ENCODE measurements at places on chromosomes 11 and 22.

GRCh38 chr22:31212783-31213629 lies 908 bp downstream of the LIMK2 start:
- no peak for DNase-seq

- DNase-seq = no peak
Observed at GRCh38 chr11:102157219-102157618, 47.0 kb downstream of the YAP1 start.

DNA sequence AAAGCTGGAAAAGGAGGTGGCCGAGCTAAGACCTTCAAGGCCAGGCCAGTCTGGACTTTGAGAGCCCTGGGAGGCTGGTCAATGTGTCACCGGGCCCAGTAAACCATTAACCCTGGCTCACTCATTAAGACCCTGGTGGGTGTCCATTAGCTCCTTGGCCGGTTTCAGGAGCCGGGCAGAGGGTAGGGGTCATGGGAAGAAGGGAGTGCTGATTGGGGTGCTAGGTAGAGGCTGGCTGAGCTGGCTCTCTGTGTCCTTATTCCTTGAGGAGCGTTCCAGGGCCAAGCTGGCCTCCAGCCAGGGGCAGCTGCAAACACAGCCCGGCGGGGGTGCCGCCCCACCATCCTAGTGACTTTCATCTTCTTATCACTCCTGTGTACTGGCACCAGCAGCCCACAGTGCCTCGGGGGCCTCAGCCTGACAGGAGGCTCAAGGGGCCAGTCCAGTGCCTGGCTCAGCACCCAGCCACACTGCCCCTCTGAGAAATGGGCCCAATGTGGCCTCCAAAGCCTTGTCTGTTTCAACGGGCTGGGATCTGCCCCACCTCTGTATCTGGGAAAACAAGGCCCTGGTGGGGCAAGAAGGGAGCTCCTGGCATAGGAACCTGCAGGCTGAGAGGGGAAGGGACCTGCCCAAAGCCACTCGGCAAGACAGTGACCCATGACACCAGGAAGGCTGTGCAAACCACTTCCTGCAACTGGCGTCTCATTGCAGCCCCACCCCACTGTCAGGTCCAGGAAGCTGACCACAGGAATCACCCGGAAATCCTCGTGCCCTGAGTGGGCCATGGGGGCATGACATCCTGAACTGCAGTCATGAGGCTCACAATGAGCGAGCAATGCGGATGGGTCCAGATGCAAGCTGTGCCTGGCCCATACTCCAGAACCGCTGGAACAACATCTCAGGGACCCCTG lies 15.1 kb upstream of the RGL4 start:
- DNase-seq = no peak

GRCh38 chr11:67355794-67356386 lies 2.5 kb upstream of the POLD4 start:
- DNase-seq = no peak

DNA sequence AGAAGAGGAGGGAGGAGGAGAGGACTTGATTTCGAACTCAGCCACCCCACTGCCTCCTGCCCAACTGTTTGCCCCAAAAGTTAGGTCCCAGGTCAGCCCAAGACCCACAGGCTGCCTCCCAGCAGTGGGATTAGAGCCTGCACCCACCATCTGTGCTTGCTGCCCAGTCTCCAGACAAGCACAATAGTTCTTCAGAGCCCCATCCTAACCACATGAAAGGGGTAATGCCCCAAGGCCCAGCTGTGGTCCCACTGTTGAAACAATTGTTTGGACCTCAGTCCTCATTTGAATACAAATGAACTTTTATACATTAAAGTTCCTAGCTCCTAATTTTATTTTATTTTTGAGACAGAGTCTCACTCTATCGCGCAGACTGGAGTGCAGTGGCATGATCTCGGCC lies 5.4 kb upstream of the VPS51 start:
- DNase-seq = no peak

- no peak for DNase-seq
Observed at GRCh38 chr22:46346680-46347405, 11.3 kb downstream of the TRMU start.

- DNase-seq = no peak
Observed at GRCh38 chr22:22893077-22893805, 5.6 kb downstream of the IGLL5 start.

DNA sequence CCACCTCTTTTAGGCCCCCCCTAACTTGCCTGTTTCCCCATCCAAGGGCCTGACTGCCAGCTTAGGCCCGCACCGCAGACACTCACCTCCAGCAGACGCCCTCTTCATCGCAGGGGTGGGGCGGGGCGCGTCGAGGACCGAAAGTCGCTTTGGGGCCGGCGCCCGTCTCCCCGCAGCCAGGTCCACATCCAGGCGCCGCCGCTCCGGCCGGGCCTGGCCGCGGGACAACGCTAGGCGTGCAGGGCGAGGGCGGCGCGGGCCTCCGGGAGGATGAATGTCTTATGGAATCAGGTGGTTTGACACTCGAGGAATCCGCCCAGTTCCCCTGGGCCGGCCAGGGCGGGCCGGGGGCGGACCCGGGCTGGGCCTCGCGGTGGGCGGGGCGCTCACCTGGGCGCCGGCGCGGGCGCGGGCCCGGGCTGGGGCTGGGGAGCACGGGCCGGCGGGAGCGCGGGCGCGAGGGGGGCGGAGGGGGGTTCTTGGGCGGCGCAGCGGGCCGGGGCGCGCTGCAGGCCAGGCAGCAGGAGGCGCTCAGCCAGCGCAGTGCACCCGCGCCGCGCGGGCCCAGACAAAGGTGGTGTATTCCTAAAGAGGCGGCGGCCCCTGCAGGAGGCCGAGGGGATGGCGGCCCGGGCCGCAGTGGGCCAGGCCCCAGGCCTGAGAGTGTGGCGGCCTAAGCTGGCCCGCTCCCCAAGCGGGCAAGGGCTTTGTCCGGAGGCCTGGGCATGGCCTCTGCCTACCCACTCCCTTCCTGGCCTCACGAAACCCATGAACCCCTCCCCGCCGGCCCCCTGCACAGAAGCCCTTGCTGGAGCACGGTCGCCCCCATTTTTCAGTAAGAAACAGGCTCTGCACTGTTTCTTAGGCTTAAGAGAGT lies 177.6 kb downstream of the IGLL1 start:
- DNase-seq = peak; percentile 24

DNA sequence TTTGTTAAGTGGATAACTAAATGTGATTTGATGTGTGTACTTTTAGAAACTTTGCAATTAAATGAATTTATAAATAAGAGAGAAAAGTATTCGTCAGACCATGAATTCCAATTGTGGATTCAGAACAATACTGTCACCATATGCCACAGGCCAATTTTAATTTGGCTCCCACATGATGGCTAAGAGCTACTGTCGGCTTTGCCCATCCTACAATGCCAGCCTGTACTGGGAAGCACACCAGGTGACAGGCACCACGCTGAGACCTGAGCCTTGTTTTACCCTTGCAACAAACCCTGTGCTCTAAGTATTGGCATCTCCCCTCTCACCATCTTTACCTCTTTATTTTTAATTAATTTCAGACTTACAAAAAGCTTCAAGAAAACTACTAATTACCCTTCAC lies 14.0 kb downstream of the RAB30 start:
- no peak for DNase-seq

DNA sequence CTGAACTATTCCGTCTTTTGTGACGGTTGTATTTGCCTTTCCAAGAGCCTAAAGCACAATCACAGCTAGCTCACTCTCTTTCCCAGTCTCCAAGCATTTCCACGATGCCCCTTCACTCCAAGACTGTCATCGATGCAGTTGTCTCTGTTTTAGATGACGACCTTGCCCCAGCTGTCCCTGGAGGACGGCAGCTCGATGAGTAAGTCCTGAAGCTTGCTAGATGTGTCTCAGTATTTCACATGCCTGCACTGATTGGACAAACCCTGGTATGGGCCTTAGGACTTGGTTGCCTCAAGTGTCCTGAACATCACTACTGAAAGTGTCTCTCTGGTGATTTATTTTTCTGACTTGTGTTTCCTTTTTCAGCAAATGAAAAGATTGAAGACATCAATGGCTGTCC lies 129.9 kb downstream of the NAV2 start:
- no peak for DNase-seq

GRCh38 chr11:45301537-45302246 lies 15.6 kb upstream of the SYT13 start:
- DNase-seq = no peak

DNA sequence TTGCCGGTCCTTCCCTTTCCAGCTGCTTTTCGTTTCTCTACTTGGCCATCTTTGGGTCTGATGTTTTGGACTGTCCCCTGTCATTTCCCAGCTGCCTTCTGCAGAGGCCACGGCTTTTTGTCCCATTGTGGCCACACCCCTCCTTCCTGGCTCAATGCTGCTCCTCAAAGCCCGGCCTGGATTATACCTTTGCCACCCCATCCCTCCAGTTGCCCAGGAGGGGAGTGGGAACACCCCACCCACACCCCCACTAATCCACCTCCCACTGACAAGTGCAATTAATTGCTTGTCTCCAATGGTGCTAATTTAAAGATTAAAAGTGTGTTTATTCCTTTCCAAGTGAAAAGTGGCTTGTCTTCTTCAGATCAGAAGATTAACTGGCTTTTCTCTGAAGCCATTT lies 34.2 kb upstream of the CSNK2A3 start:
- no peak for DNase-seq

GRCh38 chr22:29464581-29464980 lies 15.4 kb upstream of the NEFH start:
- DNase-seq = no peak

DNA sequence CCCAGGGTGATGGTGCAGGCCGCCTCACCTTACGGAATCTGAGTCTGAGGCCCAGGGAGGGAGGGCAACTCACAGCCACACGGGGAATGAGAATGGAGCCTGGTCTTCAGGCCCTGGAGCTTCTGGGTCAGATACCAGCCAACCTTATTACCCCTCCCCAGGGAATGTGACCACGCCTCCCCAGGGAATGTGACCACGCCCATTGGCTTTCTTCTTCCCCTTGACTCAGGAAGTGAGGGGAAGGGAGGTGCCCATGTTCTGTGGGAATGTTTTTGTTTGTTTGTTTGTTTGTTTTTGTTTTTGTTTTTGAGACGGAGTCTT lies 57.5 kb upstream of the RBFOX2 start:
- no peak for DNase-seq
